Activated T-cell treated with anti-CD3 and anti-CD28 coated beads, Interleukin-2, amount 50 U/mL, for 4 hours (primary cell): ENCODE measurements at places on chromosomes 3 and 15.

DNA sequence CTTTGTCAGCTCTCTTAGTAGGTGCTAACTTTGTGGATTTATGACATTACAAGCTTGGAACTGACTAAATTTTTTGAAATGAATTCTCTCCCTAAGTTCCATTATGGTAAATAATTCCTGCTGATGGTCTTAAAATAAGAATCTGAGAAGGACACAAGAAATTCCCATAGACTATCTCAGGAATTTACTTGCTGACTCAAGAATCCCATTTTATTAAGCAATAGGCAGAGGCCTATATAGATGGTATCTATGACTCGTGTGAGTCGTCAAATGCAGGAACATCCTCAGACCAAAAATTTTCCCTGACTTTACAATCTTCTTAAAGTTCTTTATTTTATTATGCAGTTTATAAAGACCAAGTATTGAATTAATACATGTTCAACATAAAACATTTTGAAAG, 30.7 kb upstream of the CBLB start:
- DNase-seq: no peak

DNA sequence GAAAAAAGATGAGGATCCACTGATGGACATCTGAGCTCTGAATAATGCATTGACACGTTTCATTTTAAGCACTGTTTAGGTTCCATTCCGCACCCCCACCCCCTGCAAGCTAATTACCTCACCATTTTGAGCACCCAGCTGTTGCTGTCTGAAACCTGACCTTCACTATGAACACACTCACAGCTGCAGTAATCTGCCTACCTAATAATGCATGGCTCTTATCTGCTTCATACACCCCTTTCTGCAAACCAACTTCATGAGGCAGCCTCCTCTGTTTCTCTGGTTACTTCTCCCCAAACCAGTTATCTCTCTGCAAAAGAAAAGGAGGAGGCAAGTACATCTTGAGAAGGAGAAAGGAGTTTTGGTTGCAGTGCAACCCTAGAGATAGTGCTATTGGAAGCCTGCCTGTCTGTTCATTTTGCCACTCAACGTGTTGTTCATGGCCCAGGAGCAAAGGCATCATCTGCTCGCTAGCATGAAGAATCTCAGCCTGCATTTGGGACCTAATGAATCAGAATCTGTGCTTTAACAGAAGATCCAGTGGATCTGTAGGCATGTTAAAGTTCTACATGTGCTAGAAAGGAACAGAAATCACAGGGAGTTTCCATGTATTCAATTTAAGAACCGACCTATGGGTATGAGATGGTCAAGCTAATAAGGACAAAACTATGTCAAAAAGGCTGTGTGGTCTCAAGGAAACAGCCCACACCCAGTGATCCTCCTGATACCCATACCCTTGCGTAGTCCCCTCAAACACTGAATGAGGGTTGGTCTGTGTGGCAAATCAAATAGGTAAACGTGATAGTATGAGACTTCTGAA, 87.2 kb downstream of the MB21D2 start:
- no peak for DNase-seq

DNA sequence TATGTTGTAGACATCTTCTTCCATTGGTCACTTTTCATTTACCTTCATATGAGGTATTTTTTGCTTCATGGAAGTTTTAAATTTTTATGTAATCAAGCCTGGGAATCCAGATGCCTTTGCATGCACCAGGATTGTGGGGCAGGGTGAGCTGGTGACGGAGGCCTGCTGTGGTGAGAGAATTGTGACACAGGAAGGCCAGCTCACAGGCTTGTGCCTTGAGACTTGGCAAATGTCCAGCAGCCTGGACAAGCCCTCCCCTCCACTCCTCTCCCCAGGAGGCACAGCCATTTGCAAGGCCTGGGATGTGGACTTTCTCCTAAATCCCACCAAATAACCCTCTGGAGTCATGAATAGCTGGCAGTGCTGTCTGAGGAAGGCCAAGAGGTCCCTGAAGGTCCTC, 67.4 kb downstream of the RHCG start:
- DNase-seq: no peak

DNA sequence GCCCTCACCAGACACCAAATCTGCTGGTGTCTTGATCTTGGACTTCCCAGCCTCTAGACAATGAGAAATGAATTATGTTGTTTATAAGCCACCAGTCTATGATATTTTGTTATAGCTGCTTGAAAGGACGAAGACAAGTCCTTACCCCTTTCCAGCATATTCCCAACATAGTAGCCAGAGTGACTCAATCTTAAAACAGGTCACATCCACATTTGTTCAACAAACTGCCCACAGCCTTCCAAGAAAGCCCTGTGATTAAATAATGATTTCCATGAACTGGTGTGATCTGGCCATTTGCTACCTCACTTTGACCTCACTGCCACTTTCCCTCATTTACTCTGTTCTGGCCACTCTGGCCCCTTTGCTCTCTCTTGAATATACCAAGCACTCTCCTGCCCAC, 193.7 kb upstream of the CFAP20DC start:
- DNase-seq: no peak

GRCh38 chr15:90956274-90957030, 1.8 kb downstream of the RCCD1 start:
- DNase-seq: peak; percentile 61
